ENCODE measurements at places on chromosomes 7 and 10.

- no peak for DNase-seq
These were observed 116.0 kb downstream of the KMT2E start for GRCh38 chr7:105130048-105130447.

- DNase-seq: no peak
These were observed 71.0 kb upstream of the NANOS1 start for GRCh38 chr10:118958559-118958958.

GRCh38 chr10:112821038-112821437 lies 129.0 kb upstream of the TCF7L2 start:
- no peak for DNase-seq

GRCh38 chr7:3910054-3910453 lies 609.0 kb downstream of the SDK1 start:
- no peak for DNase-seq

DNA sequence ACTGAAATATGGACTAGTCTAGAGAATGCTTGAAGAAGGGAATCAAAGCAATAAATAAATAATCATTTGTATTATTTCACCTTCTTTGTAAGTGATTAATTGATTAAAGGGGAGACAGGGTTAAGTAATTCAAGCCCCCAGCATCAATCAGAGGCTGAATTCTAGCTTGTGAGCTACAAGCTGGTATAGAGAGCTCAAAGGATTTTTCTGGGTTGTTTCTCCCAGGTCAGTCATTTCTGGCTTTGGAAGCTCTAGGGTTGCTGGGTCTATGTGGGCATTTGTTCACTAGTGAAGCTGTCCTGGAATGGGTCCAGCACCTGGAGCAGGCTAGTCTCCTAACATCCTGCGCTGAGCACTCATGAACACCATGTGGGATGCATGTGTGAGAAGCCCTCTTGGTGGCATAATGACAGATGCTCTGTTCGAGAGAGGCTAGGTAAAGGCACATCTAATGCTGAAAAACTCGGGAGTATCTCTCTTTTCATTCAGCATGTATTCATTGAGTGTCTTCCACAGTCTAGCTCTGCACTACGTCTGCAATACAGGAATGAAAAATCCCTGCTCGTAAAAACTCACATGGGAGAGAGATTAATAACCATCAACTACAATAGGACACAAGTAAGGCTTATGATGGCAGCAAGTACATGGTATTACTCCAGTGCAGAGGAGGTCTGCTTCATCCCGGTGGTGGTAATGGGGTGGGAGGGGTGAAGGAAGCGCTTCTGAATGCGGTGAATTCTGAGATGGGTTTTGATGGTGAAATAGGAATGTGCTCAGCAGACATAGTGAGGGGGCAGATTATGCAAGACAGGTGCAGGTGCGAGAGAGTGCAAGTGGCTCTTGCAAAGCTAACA lies 68.0 kb upstream of the NRP1 start:
- peak; percentile 6 for DNase-seq

DNA sequence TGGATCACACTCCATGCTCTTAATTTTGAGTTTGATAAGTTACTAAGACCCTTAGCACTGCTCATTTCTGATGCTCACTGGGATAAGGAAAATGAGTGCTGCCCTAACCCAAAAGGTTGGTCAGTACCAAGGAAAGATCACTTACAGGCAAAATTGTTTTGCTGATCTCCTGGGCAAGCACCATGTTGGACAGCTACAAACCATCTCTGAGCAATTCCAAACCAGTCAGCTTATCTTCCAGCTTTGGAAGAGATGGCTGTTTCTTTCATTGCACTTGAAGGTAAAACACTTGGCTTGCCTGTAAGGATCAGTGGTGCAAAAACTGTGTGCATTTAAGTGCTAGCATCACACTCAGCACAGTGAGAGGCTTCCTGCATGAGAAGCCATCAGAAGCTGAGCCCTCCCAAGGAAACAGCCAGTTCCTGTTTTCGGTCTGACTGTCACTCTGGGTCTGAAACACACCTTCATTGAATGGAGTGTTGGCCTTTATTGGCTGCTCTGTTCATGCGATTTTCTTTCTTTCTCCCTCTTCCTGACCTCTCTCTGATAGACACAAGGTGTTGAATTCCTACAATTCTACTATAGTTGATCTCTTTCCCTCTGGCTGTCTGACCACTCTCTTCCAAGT lies 126.4 kb upstream of the GHITM start:
- no peak for DNase-seq

GRCh38 chr10:119502209-119502608 lies 40.3 kb downstream of the RGS10 start:
- DNase-seq: no peak

DNA sequence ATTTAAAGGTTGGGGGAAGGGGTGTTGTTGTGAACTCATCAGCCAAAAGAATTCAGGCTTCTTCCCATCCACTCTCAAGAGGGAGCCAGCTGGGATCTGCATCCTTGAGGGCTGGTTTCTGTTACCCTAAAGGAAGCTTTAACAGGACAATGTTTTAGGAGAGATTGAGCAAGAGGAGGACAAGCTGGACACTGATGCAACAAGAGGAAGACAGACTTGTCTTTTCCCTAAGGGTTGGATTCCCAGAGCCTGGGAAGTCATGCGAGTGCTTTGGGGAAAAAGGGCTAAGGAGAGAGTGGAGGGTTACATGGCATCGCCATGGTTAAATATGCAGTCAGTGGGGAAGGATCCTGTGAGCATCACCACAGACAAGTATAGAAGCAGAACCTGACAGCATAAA lies 47.6 kb upstream of the PDE1C start:
- DNase-seq: no peak

DNA sequence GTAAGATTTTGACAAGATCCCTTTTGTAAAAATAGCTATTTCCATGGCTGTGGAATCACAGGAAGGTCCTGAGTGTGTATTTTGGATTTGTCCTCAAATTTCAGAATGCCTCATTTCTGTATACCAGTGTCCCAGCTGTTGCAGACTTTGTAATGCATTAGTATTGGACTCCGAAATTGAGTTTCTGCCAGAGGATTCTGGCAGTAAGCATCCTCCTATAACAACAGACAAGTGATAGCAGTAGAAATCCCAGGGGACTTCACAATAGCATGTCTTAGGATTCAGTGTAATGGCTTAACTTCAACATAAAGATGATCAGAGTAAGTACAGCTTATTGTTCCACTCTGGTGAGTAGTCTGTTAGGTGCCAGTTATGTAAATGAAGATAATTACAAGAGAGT lies 104.6 kb downstream of the FOXP2 start:
- no peak for DNase-seq

- DNase-seq: peak; percentile 87
These were observed 122.1 kb downstream of the EGFR start for GRCh38 chr7:55140941-55141278.

DNA sequence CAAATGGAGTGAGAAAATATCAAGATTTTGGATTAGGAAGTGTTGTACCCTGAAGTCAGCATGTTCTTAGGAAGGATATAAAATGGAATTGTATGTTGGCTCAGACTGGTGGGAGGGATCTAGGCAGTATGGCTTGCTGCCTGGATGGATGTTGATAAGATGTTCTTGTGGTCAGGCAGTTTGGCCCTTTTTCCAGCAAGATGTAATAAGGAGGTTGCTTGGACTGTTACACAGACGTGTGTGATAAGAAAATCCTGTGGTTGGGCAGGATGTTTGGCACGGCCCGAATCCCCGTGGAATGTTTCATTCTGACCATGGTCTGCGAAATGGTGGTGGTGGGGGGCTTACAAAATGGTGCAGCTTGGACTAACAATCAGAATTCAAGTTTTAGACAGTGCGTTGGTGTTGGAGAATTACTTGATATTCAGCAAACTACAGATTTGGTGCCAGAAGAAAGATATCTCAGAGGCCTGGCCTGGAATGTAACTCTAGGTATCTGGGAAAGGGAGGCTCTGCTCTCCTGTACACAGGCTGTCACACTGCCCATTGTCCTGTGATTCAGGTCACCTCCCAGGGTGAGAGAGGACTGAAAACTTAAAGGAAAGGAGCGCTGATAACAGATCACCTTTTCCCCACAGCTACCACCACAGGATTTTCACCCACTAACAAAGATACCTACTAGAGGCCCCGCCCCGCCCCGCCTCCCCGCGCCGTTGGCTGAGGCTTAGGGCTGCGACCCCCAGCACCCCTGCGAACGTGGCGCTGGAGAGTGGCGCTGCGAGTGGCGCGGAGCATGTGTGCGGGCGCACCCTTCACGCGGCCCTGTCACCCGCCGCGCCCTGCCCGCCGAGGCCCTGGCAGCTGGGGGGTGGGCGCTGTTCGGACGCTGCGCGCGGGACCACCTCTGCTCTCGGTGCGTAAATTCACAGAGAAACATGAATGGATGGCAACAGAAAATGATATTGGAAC lies 19.3 kb upstream of the ZNF680 start:
- no peak for DNase-seq

DNA sequence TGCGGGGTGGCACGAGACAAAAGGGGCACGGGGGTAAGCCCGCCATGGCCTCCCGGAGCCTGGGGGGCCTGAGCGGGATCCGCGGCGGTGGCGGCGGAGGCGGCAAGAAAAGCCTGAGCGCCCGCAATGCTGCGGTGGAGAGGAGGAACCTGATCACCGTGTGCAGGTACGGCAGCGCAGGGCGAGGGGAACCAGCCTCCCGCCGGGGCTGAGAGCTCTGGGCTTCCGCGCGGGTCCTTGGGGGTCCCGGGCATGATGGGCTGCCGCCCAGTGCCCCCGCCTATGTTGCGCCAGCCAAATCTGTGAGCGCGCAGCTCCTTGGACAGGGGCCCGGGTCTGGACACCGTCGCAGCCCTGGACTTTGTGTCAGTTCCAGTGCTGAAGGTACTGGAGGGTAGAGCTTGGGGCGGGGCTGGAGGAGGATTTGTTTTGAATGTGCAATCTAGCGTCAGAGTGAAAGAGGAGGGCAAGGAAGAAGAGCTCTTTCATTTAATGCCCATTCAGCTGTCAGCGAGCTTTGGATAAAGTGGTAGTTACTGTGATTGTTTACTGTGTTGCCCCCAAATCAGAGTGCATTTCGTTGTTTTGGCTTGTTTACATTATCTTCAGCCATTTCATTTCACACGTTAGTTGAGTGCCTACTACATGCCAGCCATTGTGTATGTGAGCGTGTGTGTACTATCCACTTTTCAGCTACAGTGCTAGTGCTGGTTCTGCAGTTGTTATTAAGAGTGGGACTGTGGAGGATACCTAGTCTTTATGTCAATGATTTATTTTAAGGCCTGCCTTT lies 777 bp downstream of the RUNDC3B start:
- peak; percentile 64 for DNase-seq

GRCh38 chr10:13346283-13347042 lies 1.6 kb downstream of the SEPHS1 start:
- DNase-seq: no peak

GRCh38 chr10:30765616-30766015 lies 136.1 kb upstream of the LYZL2 start:
- DNase-seq: no peak

DNA sequence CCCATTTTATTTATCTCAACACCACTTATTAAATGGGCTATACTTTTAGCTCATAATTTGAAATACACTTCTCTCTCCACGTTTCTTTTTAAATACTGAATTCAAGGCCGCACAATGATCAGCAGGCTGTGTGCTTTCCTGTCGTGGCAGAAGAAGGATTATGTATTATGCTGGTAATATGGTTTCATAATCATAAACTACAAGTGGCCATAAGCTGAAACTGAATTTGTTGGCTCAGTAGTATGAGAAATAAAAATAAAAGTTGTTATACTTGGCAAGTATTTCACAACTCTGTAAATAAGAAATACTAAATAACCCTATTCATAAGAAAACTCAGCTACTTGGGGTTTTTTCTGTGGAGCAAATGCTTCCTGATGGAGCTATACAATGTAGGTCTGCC lies 313.6 kb downstream of the DOCK4 start:
- DNase-seq: no peak

DNA sequence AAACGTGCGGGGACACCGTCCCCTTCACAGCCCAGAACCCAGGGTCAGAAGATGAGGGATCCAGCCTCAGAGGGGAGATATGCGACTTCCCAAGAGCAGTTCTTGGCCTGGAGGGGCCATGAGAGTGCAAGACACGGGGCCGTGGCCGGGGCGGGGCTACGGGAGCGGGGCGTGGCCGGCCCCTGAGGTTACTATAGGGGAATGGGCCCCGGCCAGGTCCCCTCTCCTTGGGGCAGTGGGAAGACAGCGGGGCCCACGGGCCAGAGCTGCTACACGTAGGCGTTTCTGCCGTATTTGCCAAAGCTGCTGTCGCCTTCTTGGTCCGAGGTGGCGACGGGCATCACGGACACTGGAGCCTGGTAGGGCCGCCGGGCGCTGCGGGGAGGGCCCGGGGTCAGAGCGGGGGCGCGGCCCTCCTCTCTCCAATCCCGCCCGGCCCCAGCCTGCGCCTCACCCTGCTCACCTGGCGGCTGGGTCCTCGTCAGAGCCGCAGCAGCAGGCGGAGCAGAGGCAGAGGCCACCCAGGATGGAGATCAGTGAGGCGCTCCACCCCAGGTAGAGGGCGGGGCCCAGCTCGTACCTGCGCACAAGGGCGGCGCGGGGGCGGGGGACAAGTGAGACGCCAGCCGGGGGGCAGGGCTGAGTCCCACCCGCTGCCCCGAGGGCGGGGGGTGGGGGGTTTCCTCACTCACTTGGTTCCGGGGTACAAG lies 5.3 kb downstream of the CLDN15 start:
- peak; percentile 73 for DNase-seq

GRCh38 chr7:66970310-66970709 lies 25.1 kb downstream of the SBDS start:
- DNase-seq: no peak

- no peak for DNase-seq
These were observed 124.0 kb upstream of the PTPN20 start for GRCh38 chr10:46787321-46787615.

DNA sequence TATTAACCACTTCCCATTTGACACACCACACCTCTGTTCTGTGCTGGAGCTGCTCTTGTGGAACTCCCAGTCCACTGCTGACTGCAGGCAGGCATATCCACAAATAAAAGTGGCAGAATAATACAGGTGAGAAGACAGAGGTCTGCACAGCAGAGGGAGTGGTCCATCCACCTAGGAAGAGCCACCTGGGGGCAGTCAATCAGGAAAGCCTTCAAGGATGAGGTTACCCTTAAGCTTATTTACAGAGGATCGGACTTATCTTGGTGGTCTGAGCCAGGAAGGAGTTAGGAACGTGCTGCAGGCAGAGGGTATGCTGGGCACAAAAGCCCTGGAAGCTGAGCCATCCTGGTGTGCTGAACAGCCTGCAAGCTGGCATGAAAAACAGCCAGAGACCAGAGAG lies 78.7 kb downstream of the FRMPD2 start:
- DNase-seq: no peak

GRCh38 chr7:82204694-82205093 lies 238.9 kb downstream of the CACNA2D1 start:
- DNase-seq: no peak

DNA sequence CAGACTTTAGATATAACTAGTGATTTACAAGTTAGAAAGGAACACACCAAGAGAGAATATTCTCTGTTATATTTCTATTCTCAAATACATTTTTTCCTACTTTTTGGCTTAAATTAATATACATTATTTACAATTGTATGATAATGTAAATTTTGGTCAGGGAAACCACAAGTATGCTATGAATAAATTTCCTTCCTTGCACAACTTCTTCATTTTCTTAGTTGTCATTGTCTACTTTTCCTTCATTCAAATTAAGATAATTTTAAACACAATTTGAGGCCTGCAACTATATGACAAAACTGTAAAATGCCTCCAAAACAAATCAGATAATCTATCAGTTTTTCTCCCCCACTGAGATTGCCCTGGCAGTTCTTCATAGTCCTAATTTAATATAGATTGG lies 131.3 kb downstream of the CDK14 start:
- DNase-seq: no peak
